Iris pigment epithelial cell (primary cell): ENCODE measurements at places on chromosomes 5 and 9.

DNA sequence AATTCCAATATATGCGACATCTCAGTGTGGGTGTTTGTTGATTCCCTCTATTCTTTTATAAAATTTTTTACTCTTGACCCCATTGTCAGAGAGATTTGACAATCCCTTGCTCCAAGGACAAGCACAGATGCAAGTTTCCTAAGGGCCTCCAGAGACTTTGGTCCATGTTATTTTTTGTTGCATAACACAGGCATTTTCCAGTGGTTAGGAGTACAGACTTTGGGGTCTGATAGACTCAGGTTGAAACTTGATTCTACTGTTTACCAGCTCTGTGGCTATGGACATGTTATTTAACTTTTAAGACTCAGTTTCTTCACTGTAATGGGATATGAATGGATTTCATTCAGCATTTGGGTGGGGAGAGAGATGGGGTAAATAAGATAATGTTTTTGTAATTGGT lies 361.3 kb downstream of the ENC1 start:
- DNase-seq, result no peak

GRCh38 chr5:116572350-116573278 lies 2.0 kb downstream of the SEMA6A start:
- DNase-seq, result peak; percentile 6

DNA sequence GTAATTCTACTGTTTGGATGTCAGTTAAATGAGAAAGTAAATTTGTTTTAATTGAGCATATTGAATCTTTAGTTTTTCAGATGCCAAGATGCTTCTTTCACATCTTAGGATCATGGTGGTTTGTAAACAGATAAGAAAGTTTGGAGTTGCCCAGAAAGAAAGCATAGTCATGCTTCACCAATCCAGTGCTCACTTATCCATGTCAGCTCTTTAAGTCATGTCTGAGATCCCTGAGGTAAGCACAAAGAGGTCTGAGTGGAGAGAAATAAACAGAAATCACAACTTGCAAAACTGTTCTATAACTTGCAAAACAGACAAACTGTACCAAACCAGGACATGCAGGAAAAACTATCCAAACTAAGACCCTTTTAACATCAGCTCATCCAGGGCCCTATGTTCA lies 87.7 kb downstream of the OSTF1 start:
- DNase-seq, result peak; percentile 13

- no peak for DNase-seq
Measured at GRCh38 chr9:136605988-136606660, 56.6 kb upstream of the EGFL7 start.

GRCh38 chr5:60403343-60404006 lies 296.5 kb downstream of the DEPDC1B start:
- DNase-seq, result no peak
